ENCODE measurements at places on chromosomes 3 and 15.

DNA sequence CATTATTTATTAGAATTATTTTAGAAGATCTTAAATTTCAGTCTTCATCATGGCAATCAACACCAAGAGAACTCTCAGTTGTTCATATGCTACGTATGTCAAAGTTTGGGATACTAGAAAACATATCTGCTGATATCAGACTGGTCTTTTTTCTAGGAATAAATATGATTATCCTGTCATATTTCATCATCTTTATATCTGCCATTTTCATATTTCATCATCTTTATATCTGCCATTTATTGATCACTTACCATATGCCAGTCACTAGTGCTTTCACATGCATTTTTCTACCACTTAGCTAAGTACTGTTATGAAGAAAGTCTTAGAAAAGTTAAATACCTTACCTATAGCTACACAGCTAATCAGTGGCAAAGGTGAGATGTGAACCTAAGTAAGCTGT lies 2.8 kb upstream of the ZCWPW2 start:
- no peak for DNase-seq

GRCh38 chr3:141434255-141434654 lies 52.6 kb upstream of the RASA2 start:
- DNase-seq, result no peak

GRCh38 chr3:188624384-188624783 lies 470.4 kb downstream of the LPP start:
- no peak for DNase-seq

DNA sequence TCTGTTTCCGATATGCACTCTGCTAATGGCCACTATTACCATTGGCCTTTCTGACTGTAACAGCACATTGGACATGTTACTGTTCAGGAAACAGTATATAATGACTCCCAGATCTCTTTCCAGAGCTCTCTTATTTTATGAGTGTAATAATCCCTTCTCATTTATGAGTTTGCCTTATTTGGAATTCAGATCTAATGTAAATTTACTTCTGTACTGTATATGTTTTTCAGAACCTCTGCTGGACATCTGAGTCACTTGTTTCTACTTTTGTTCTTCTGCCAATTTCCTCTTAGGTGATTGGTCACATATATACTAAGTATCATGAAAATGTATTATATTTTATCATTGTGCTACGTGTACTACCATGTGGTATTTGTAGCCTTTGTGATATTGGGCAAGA lies 30.5 kb downstream of the RSRC1 start:
- no peak for DNase-seq

DNA sequence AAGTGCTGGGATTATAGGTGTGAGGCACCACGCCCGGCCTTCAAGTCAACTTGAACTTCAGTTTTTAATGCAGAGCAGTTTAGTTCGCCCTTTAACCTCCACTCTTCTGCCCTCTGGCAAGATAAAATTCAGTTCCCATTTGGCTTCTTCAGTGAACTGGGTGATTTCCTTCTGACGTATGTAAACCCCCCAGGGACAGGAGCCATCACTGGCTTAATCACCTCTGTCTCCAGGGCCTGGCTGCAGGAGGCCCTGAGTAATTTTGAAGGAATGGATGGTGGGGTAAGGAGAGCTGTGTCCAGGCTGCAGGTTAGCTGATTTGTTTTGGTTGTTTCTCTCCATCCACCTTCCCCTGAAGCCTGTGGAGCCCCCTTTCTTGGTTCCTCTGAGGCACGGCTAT lies 11.9 kb downstream of the MCM2 start:
- DNase-seq, result no peak

DNA sequence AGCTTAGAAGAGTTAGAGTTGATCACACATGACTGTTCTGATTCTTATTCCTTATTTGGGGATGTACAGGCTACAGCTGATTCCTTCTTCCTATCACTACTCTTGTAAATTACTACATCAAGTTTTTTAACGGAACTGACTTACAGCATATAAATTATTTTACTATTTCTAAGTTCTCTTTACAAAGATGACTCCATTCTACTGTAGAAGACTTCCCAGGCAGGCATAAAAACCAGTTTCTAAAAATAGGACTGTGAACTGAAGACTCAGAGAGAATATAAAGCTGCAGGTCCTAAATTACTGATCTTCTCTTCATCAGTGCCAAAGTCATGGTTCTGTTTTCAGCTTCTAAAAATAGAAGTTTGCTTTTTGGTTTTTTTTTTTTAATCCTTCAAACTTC lies 38.9 kb downstream of the ANO10 start:
- DNase-seq, result no peak

DNA sequence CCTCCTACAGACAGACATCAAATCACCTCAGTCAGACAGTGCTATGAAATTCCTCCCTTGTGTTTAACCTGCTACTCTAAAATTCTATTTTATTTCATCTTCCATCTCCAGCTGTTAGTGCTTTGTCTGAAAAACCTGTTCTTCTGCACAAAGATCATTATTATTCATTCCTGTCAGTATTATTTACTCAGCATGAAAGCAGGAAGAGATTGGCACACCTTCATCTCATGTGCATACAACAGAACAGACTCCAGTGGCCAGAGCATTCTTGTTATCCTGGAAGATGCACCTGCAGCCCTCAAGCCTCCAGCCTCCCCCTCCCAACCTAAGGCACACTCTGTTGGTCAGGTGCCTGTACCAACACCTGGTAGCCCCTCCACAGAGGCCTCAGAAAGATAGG lies 1.8 kb upstream of the ROPN1B start:
- DNase-seq, result no peak

DNA sequence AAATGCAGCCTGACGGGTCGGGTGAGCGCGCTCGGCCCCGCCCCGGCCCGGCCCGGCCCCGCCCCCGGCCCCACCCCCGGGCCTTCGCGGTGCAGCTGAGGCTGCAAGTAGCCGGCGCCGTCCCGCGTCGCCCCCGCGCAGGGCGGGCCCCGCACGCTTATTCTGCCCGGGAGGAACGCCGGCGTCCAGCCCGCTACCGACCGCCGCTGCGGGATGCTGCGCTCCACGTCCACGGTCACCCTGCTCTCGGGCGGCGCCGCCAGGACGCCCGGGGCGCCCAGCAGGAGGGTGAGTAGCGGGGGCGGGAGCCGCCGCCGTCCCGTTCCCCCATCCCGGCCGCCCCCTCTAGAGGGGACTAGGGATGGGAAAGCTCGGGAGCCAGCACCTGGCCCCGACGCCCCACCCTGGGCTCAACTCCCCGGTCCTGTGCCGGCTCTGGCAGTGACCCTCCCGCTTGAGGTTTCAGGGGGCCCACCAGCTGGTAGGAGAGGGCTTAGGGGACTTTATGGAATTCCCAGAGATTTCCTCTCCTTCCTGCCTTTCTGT lies at the start of gene MYZAP:
MYZAP (plus strand) TSS at position 83 of the 546 bp plus-strand sequence; CDS start at position 214, 131 bp downstream.
- no peak for DNase-seq

Data from naive thymus-derived CD8-positive, alpha-beta T cell (primary cell).